Right hindlimb (tissue), 1 donor: ENCODE measurements at places on chromosomes 7 and 10.
A peak's percentile ranks its signal among the peaks of the same experiment; 100 is the strongest.

DNA sequence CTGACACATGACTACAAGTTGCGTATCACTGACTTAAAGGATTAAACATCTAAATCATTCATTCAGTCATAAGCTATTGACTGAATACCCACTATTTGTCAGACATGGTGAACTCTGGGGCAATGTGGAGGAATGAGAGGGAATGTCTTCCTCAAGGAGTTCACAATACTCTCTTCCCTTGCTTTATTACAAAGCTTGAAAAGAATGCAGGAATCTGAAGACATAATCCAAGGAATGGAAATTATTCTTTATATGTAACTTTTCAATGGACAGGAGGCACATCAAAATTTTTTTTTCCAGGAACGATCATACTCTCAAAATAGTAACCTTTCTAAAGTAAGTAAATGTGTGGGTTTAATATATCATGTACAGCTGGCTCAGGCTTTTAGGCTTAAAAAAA lies 111.9 kb downstream of the ATXN7L1 start:
- no peak for DNase-seq

GRCh38 chr7:40542982-40543741 lies 408.4 kb downstream of the SUGCT start:
- no peak for DNase-seq

GRCh38 chr7:152108359-152108758 lies 82.9 kb downstream of the GALNT11 start:
- no peak for DNase-seq

DNA sequence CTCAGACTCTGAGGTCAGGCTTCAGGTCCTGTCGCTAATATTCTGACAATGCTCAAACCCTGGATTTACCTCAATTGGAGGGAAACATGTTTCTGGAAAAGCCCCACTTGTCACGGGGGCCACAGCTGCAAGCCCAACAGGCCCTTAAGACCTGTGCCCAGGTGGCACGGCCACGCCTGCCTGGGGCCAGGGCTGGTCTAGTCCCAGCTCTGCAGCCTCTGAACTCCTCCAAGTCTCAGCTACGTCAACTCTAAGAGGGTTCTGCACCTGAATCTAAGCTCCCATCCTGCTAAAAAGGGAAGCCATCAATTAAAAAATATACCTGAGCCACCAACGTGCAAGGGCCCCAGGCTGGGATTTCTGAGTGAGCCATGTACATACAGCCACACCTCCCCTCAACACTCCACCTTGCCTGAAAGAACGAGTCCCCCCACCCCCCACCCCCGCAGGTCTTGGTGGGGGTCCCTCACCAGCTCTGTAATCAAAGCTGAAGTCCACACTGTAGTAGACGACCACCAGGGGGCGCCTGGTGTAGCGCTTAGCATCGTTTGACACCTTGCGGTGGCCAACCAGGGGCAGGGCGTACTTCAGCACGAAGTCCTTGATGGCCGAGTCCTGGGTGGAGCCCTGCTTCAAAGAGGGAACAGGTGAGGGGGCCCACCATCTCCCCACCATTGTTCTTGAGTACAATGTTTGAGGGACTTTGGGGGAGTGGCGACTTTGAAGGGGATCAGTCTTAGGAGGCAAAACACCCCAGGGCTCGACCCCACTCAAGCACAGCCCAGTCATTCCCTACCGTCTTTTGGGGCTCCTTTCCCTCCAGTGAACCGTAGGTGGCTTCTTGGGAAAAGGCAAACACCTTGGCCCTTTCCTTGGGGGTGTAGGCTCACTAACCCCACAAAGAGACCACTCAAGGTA lies 22.6 kb downstream of the PDIA4 start:
- peak; percentile 74 for DNase-seq

GRCh38 chr7:126449611-126450268 lies 803.0 kb downstream of the GRM8 start:
- DNase-seq, result no peak

DNA sequence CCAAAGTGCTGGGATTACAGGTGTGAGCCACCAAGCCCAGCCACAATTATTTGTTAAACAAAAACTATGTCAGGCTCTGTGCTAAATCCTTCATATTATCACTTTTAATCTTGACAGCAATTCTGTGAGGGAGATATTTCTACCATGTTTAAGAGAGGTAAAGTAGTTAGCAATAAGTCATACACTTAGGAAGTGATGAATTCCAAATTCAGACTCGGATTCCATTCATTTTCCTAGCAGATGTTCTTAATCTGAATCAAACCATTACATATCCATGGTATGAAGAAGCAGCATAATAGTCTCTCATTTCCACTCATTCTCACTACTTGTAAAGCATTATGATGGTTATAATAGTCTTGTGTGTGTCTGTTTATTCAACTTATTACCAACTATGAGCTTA lies 2.9 kb upstream of the CD36 start:
- DNase-seq, result no peak

DNA sequence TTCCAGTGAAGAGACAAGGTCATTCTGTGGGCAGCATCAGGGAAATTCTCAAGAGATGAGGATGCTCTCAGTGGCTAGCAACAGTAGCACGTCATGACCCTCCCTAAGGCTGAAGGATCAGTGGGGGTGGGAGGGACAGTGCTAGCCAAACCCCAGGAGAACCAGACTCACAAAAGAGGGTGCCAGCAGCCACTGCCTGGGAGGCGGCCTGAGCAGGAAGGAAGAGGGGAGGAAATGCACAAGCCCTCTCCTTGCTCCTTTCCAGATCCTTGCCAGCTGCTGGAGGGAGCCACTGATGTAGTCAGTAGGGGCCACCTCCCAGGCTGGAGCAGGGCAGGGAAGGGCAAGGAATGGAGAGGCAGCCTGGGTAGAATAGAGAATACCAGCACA lies 302.7 kb downstream of the RPS24 start:
- DNase-seq, result no peak

- DNase-seq, result no peak
These were observed 84.5 kb upstream of the DUSP5 start for GRCh38 chr10:110413049-110413783.

GRCh38 chr10:89263531-89263930 lies 12.0 kb upstream of the LIPA start:
- DNase-seq, result no peak

DNA sequence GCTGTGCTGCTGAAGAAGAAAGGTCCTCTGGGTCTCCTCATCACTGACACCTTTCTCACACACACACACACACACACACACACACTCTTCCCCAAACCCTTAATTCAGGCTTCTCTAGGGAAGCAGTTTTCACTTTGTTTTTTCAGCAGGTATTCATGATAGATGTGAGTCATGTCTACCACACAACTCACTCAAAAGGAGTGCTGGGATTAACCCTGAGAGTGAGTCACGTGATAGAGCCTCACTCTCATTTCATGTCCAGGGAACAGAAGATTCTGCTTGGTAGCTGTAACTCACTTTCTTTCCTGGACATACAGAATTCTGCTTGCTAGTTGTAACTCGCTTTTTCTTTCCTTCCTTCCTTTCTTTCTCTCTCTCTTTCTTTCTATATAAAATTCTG lies 45.4 kb downstream of the VIM start:
- no peak for DNase-seq

- DNase-seq, result no peak
These were observed 259.3 kb downstream of the TRIL start for GRCh38 chr7:28698840-28699239.

GRCh38 chr10:72310241-72310633 lies 36.5 kb downstream of the DDIT4 start:
- no peak for DNase-seq

- DNase-seq, result peak; percentile 78
These were observed 12.9 kb upstream of the VIM start for GRCh38 chr10:17214971-17215781.

- no peak for DNase-seq
These were observed 21.6 kb upstream of the DRGX start for GRCh38 chr10:49417311-49418052.
